ENCODE measurements at places on chromosomes 5 and 9. TPM values are rescaled to one million over a fixed set of nuclear protein-coding genes. Genes with fewer than 3 reads are reported as not detected.

DNA sequence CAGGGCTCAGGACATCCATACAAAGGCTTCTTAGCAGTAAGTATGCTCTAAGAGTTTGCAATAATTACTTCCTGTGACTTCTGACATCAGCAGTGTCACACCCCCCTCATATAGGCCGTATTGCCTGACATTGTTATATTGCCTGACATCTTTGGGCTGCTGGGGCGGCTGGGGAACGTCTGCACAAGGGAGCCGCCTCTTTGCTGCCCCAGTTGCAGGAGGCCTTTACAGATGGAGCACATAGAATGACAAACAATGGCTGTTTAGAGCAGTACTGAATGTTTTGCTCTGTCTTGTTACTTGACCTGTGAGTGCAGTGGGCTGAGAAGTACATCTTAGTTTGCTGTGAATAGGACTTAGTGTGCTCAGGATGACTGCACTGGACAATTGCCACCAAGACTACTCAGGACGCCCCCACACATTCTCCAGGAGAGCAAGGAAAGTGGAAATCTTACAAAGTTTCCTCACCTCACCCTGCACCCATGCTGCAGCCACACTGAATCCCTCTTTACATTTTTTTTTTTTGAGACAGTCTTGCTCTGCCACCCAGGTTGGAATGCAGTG is 65.4 kb upstream of the SPOCK1 start:
- DNase-seq = no peak

GRCh38 chr5:77170-77501 is 14.8 kb upstream of the PLEKHG4B start:
- DNase-seq = no peak

- peak; percentile 45 for DNase-seq
These were observed at the start of gene PCDHAC2 for GRCh38 chr5:140966293-140967225. Gene PCDHAC2 (plus strand): TSS chr5:140966476. CDS start chr5:140966767, 291 bp downstream.

The ANKRD18A gene
- 2.8 TPM for total RNA-seq

The SHOC1 gene
- total RNA-seq = 0.79 TPM

- no peak for DNase-seq
These were observed 26.7 kb downstream of the CYFIP2 start for GRCh38 chr5:157292599-157292998.

DNA sequence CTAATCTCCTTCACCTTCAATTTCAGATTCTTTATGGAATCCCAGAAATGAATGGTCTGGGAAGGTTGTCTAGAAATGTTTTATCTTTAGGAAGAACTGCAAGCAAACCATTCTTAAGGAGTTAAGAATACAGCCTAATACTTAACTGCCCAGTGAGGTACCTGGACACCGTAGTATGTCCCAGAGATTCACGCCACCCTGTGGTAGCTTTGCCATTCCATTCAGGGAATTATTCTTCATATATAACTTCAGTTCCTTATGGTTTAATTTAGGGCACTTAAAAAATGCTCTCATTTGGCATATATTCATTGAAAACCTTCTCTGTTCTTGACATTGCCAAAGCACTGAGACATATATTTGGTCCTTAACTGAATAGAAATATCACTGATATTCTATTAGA is 49.7 kb downstream of the ACTBL2 start:
- no peak for DNase-seq

Data from skin of body (tissue), 3 donors.